ENCODE measurements at places on chromosomes 3 and 15.

DNA sequence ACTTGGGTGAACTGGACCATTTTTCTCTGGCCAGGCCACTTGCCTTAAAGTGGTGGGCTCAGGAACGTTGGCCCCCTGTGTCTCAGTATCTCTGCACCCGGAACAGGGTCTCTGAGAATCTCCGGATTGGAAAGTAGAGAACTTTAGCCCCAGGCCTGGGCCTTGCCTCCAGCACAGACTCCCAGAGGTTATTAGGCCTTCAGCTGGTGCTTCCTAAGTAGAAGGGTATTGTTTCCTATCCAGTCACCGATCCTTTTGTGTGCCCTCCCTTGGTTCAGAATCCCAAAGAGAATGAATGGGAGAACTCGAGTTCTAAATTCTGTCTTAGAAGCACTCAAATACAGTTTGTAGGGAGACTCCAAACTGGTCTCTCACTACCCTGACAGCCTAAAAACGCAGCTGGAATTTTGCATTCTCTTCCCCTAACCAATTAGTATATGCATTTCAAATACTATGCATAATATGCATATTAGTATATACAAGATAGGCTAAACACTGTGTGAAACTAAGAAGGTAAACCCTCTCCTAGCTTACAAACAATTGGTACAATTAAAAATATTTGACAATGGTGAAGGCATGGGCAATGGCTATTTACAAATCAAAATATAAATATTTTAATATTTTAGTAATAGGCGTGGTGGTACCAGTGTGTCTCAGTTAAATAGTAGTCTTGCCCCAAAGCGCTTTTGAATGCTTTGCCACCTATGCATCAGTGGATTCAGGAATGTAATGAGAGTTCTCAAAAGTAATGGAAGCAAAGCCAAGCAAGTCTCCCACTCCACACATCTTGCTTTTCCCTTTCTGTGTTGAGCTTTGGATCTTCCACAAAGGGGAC lies 48.5 kb upstream of the SLC4A7 start:
- no peak for DNase-seq

DNA sequence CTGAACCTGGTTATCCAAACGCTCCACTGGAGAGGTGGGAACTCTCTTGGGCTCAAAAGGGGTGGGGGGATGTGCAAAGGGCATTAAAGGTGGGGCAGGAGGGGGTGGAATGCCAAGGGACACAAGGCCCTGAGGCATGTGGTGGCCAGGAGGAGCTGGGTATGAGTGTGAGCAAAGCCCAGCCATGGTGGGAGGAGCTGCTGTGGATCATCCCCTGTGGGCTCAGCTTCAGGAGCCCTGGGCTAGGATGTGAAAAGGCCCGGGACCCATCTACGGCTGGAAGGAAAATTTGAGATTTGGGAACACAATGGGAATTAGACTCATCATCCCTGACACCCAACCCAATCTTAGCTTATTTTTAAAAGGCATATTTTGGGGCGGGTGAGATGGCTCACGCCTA lies 33.3 kb downstream of the MGLL start:
- no peak for DNase-seq

GRCh38 chr3:53247619-53248018 lies 8.2 kb downstream of the TKT start:
- DNase-seq, result no peak

GRCh38 chr15:49200347-49200746 lies 30.3 kb downstream of the GALK2 start:
- DNase-seq, result no peak

DNA sequence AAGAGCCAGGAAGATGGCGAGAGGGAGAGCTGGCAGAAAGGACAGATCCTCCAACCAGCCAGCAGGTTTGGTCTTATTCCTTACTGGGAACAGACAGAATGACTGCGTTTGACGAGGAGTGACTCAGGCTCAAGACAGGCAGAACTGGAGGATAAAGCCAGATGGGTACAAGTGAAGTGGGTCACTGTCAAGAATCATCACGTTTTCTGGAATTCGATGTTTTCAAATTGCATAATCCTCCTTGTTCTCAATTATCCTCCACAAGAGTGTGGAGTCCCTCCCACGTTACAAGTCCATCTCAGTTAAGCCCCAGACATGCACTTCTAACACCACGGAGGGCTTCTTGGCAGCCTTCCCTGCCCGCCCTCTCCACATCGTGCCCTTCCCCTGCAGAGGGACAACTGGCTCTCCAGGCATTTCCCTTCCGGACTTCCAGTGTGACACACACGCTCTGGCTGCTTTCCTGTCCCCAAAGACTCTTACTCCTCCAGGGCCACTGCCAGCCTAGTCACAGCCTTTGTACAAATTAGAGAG lies 183.1 kb downstream of the CHST2 start:
- no peak for DNase-seq

- DNase-seq, result no peak
These were observed 29.3 kb downstream of the ASTE1 start for GRCh38 chr3:130997289-130997688.

All from T-cell (primary cell).